ENCODE measurements at places on chromosomes 3 and 15. TPM values are rescaled to one million over a fixed set of nuclear protein-coding genes. Genes with fewer than 3 reads are reported as not detected.

Gene SLC28A2
- not detected for total RNA-seq

Gene HYAL2
- total RNA-seq, result 118 TPM

Gene ASB14
- not detected for total RNA-seq

Gene CFAP92
- 0.64 TPM for total RNA-seq

Gene FGD5
- 38.6 TPM for total RNA-seq

Gene NDN
- total RNA-seq, result 49.5 TPM

Gene HGD
- total RNA-seq, result 0.80 TPM

Gene EFHB
- 1.3 TPM for total RNA-seq

Gene TMEM39A
- total RNA-seq, result 61.9 TPM

Gene GOLGA8J
- not detected for total RNA-seq

Gene NRROS
- total RNA-seq, result 20.7 TPM

Gene PLOD2
- 219 TPM for total RNA-seq

Gene TBC1D23
- total RNA-seq, result 42.0 TPM

- DNase-seq, result no peak
Measured at GRCh38 chr3:151881137-151881536, 7.7 kb downstream of the SUCNR1 start.

- no peak for DNase-seq
Measured at GRCh38 chr3:132034097-132034485, 723 bp downstream of the CPNE4 start.

- DNase-seq, result peak; percentile 89
Measured at GRCh38 chr15:74172701-74173379, 670 bp upstream of the ISLR start.

GRCh38 chr3:139311557-139311956, 32.3 kb upstream of the MRPS22 start:
- no peak for DNase-seq

DNA sequence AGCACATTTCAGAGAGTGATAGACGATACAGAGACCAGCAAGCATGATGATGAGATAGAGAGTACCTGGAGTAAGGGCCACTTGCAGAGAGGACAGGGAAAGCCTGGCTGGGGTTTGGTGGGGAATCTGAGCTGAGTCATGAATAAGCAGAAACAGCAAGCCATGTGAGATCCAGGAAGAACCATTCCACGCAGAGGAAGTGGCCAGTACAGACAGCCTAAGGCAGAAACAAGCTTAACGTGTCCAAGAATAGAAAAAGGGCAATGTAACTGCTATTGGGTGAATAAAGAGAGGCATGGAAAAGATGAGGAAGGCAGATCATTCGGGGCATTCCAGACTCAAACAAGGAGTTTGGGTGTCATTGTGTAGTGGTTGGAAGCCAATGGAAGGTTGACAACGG, 816.3 kb upstream of the CFAP20DC start:
- DNase-seq, result no peak

DNA sequence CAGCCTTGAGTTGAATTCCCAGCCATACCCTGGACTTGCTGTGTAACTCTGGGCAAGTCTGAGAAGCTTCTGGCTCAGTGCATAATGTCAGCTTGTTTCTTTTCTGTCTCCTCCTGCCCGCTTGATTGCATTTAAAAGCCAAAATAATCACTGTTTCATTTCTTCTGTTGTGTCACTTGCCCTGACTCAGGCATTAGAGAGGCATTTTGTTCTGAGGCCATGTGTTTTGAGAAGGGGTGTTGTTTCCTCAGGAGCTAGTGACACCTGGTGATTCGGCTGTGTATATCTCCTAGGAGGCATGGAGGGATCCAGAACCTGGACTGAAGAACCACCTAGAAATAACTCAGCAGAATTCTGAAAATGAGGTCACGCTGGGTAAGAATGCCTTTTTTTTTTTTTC, 16.0 kb downstream of the WDR73 start:
- DNase-seq, result no peak

- DNase-seq, result peak; percentile 88
Measured at GRCh38 chr3:196969134-196969659, 564 bp upstream of the PIGZ start.

DNA sequence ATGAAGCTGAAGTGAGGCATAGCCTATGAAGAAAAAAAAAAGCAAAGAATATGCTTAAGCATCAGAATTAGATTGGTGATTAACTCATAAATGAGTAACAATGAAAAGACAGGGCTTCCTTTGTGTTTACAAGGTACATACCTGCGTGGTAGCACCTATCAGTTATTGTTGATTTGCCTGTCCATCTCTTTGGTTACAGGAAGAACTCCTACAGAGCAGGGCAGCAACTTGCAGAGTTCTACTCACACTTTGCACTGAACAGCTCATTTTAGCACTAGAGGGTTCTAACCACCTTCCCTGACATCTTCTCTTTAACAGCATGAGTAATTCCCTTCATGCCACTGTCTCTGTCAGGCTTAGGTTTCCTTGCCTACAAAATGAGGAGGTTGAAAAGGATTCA, 166.0 kb downstream of the DPH6 start:
- no peak for DNase-seq

- DNase-seq, result no peak
Measured at GRCh38 chr3:55161231-55161630, 233.4 kb upstream of the LRTM1 start.

GRCh38 chr3:42247576-42248027, 18.4 kb downstream of the CCK start:
- DNase-seq, result no peak

DNA sequence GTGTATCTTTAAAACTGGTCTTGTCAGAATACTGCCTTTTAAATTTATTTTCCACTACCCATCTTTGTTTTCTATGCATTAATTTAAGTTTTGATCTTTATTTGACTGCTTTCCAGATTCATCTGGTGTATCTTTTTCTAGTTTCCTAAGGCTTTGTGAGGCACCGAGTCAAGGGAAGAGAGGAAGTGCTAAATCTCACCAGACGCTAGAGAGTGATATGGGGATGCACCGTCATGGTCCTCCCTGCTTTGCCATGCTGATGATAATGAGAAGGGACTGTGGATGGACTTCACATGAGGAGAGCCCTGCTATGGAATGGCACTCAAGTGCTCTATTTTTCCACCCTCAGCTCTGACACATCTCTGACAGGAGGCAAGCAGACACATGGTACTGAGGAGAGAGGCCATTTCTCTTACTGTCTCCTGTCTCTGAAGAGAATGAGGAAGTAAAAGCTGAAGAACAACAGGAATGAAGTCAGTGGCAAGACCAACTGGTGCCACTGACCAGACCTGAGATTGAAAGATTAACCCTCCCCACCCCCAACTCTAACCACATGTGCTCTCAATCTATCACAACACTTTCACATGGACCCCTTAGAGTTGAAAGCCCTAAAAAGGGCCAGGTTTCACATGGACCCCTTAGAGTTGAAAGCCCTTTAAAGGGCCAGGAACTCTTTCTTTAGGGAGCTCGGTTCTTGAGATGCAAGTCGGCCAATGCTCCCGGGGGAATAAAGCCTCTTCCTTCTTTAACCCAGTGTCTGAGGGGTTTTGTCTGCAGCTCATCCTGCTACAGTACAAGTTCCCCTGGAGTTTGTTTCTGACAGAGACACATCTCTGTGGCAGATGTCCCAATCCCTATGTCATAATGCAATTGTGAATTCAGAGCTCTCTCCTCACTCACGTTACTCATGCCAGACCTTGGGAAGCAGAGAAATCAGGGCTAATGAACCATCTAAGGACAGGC, at the start of gene IQCF2:
Gene IQCF2, plus strand, starts transcription at position 913 of the 963 bp plus-strand sequence. CDS start 52 bp downstream, outside the sequence.
- DNase-seq, result no peak

GRCh38 chr3:123285066-123285465, 83.3 kb downstream of the SEC22A start:
- no peak for DNase-seq

GRCh38 chr3:132626955-132627354, 29.9 kb downstream of the ACKR4 start:
- DNase-seq, result no peak

GRCh38 chr3:78707609-78708008, 1060.2 kb downstream of the ROBO1 start:
- DNase-seq, result no peak

DNA sequence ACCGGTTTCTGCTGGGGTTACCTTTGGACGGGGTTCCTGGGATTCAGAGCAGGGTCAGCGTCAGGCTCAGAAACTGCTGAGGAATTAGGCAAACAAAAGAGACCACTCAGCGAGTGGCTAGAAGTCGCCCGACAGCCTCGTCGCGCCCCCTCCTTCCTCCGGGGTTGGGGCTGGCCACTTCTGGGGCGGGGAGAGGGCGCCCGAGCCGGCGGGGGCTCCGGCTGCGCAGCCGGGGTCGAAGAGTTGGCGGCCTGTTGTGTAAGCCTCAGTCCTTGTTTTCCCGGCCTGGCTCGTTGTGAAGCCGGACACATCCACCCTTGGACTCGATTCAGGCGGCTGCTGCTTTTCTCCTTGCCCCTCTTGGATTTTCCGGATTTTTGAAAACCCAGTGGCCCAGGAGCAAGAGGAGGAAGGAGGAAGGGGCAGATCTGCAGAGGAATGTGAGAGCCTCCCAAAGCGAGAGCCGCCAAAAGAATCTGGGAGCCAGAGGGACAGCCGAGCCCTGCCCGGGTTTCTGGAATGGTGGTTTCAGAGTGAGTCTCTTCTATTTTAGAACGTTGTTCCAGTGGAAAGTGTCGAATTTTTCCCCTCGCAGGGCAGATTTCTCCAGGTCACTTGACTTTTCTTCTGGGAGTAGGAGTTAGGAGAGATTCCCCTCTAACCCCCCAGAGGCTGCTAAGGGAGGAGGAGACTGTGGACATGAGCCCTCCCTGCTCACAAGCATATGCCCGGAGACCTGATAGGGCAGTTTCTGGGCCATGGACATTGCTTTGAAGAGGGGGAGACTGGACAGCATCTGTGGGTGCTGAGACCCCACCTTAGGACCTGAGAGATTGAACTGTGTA, 666 bp downstream of the SNX33 start:
- DNase-seq, result no peak

DNA sequence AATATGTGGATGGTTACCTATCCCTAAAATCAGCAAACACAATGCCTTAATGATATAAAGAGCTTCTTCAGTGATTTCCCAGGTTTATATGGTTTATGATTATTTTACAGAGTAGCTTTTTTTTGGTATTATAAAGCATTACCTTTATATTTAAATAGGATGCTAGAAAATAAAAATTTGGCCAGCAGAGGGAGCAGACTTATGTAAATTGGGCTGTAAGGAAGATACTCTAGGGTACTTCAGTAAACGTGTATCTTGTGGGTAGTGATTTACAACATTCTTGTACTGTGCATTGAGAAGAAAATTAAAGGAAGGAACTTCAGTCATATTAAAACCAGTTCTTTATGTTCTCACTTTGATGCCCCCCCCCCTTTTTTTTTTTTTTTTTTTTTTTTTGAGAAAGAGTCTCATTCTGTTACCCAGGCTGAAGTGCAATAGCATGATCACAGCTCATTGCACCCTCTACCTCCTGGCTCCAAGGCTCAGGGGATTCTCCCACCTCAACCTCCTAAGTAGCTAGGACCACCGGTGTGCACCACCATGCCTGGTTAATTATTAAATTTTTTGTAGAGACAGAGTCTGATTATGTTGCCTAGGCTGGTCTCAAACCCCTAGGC, 167.9 kb downstream of the BBX start:
- DNase-seq, result no peak

- no peak for DNase-seq
Measured at GRCh38 chr15:99504071-99504822, 61.5 kb upstream of the MEF2A start.

- DNase-seq, result no peak
Measured at GRCh38 chr15:70834999-70835398, 19.0 kb downstream of the LARP6 start.

GRCh38 chr3:152376351-152377183, 107.8 kb downstream of the MBNL1 start:
- no peak for DNase-seq

GRCh38 chr3:102297072-102297658, 137.7 kb upstream of the ZPLD1 start:
- DNase-seq, result no peak

- DNase-seq, result no peak
Measured at GRCh38 chr3:129118745-129119144, 2.9 kb downstream of the RAB43 start.

DNA sequence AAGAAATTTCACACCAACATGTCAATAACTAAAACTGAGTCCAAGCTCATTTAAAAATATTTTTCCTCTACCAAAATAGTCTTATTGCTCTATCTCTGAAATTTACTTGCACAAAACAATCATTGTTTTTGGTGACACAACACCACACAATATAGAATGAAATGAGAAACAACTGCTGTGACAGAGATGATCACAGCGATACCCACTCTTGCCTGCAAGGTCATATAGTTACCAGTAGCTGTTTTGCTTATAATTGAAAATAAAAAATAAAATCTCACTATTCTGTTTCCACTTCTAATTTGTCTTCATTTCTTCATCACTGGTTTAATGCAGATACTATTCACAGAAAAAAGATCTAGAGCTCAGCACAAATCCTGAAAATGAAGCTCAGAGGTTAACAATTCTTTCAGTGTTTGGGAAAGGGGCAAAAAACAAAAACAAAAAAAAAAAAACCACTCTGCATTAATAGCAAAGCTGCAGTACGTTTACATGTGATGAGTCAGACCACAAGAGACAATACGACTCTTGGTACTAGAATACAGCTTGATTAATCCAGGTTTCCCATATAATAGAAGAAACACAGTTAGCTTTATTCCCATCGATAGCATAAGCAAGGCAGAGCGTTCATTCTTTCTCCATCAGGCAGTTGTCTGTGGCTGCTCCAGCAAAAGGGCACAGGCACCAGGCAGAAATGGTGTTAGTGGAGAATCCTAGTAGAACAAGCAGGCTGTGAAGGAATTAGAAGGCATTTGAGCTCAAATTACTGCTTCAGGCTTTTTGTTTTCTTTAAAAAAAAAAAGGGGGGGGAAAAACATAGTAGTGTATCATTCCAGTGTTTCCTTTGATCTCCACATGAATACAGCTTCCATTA, 773 bp downstream of the ANKRD28 start:
- no peak for DNase-seq

GRCh38 chr15:74383286-74383685, 15.8 kb upstream of the CYP11A1 start:
- no peak for DNase-seq

GRCh38 chr15:86804406-86804805, 724.7 kb downstream of the AGBL1 start:
- DNase-seq, result no peak

DNA sequence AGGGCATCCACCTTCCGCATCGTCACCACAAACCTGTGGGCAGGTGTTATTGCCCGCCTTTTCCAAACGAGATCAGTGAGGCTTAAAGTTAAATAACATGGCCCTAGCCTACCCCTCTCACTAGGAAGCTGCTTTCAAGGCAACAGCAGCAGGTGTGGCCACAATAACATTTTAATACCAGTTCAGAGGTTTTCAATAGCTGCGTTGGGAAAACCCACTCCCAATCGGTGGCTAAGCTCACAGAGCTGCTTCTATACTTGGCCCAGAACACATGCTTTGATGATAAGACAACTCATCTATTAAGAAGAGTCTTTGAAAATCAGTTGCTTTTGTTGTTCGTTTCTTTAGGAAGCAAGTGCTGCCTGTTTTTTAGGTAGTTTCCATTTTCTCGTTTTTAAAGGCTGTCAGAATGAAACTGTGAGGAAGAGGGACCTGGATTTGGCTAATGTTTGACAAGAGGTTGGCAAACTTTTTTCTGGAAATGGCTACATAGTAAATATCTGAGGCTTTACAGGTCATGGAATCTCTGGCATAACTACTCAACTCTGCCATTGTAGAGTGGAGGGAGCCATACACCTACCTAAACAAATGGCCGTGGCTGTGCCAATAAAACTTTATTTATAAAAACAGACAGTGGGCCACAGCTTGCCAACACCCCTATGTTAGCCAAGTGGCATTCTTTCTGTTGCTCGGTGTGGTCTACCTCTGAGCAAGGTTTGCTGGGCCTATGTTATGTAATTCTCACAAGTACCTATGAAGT, 179.6 kb downstream of the FEZF2 start:
- no peak for DNase-seq

GRCh38 chr3:27686642-27687041, 35.5 kb downstream of the EOMES start:
- no peak for DNase-seq

- peak; percentile 81 for DNase-seq
Measured at GRCh38 chr15:41620536-41621199, 39.5 kb upstream of the MGA start.

Measured in mesenteric fat pad (tissue), 1 donor.